CD8-positive, alpha-beta T cell (primary cell): ENCODE measurements at places on chromosomes 2 and 18.

DNA sequence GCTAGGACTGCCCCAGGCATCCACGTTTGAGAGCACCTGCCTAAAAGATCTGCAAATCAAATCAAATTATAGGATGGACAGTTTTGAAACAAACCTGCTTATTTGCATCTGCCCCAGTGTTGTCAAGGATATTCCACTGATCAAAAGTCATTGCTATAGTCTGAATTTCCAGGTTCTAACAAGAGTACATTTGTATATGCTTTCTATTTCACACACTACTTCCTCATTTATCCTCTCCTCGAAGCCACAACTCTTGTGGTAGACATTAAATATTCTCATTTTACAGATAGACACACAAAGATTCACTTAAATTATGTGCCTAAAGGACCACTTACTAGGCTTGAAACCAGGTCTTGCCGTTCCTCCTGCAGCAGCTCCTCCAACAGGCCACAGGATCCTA, 11.9 kb upstream of the TET3 start:
- DNase-seq: no peak

GRCh38 chr2:168525020-168525419, 68.9 kb downstream of the CERS6 start:
- no peak for DNase-seq

DNA sequence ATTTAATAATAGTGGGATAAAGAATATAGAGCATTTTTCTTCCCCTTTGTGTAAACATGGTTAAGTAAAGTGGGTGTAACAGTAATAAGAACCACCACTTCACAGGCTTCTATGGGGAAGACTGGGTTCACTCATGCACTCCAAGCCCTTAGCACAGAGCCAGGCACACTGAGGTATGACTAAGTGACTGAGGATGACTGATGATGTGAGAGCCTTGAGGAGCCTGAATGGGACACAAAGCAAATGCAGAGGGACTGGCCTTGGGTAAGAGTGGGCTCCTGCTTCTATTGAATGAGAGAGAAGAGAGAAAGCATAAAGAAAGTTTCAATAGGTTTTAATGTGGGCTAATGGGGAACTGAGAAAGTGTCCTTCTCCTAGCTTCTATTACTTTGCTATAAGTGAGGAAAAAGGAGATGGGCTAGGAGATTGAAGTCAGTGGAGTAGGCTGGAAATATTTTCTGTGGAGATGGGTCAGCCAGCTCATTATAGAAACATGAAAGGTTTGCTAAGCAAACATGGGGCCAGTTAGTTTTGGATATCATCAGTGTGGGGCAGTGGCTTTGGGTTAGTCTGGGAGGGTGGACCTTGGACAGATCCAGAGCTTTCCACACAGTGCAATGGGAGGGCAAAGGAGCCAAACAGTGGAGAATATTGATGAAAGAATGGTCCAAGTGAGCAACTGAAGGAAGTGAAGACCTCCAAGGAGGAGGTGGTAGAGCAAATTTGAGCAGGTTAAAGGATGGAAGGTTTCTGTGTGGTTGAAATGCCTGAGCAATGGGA, 20.6 kb downstream of the IL1F10 start:
- DNase-seq: no peak

- DNase-seq: peak; percentile 58
Measured at GRCh38 chr18:45910405-45911023, 56.6 kb downstream of the EPG5 start.
